ENCODE measurements at places on chromosomes 5 and 9.

- peak; percentile 49 for DNase-seq
Measured at GRCh38 chr5:128674837-128675446, 136.9 kb upstream of the FBN2 start.

- no peak for DNase-seq
Measured at GRCh38 chr5:35741971-35742370, 114.7 kb upstream of the IL7R start.

- no peak for DNase-seq
Measured at GRCh38 chr9:105146677-105147076, 97.8 kb upstream of the SLC44A1 start.

DNA sequence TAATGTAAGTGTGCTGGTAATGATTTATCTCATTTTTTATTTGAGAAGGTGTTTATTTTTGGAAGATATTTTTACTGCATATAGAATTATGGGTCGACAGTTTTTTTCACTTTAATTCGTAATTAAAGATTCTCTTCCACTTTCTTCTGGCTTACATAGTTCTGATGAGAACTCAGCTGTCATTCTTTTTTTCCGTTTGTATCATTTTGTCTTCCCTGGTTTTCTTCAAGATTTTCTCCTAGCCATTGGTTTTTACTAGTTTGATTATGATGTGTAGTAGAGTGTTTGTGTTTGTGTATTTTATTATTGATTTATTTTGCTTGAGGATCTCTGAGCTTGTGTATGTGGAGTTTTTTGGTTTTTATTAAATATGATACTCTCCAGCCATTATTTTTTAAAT, 21.7 kb downstream of the SLF1 start:
- no peak for DNase-seq

GRCh38 chr9:108441726-108442125, 414.1 kb downstream of the ACTL7B start:
- no peak for DNase-seq

DNA sequence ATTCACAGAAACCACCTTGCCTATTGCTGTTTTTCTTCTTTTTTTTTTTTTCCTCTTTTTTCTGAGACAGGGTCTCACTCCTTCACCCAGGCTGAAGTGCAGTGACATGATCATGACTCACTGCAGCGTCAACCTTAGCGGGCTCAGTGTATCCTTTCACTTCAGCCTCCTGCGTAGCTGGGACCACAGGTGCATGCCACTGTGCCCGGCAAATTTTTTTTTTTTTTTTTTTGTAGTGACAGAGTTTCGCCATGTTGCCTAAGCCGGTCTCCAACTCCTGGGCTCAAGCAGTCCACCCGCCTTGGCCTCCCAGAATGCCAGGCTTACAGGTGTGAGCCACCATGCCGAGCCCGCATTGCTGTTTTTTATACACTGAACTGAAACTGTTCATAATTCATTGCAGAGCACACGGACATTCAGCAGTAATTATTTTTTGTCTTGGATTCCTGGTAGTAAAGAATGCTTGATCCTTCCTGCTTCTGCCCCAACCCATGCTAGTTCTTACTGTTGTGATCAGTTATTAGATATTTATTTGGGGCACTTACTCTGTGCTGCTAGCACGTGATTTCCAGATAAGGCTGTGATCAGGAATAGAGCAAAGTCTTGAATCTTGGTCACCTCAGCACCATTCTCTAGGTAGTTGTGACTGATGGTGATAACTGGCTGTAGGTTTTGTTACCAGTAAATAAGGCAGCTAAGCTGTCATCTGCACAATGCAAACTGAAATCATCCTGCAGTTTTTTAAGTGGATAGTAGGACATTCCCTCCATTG, 14.0 kb downstream of the MAP3K1 start:
- DNase-seq: no peak

DNA sequence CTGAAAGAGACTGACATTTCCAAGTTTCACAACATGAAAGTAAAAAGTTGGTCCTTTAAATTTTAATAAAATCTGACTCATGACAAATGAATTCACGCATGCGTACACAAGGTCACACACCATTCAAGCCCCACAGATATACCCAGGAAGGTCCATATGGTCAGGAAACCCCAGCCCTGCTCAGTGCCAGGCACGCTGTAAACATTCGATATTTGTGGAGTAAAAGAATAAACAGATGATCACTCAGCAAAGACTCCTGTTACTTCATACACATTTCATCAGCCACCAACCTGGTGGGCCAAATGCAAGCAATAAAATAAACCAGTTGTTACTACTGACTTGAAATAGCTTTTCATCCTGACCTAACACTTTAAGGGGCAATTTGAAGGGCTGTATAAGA, 158.0 kb upstream of the RETREG1 start:
- no peak for DNase-seq

GRCh38 chr5:8270246-8270645, 401.3 kb downstream of the MTRR start:
- no peak for DNase-seq

DNA sequence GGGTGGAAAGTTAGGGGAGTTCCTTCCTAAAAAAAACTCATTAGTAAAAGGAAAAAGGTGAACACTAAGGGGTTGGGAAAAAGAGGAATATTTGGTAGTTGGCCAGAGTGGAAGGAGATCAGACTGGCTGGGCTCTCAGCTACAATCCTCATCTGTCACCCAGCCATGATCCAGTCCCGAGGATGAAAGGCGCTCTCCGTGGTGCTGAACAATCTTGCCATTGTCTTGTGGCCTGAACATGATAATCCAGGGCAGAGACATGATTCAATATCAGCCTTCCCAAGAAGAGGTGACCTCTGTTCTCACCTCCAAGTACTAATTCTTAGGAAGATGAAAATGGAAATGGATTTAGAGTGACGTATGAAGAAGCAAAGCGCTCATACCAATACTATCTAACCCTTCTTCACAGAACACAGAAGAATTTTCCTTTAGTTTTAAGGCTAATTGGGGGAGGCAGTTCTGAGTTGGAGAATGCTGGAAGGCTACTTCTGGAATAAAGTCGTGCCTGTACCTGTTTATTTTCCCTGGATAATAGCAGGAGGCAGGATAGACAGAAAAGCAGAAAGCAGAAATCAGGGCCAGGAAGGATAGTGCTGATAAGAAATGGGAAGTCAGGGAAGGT, 36.6 kb upstream of the MYORG start:
- DNase-seq: peak; percentile 84

DNA sequence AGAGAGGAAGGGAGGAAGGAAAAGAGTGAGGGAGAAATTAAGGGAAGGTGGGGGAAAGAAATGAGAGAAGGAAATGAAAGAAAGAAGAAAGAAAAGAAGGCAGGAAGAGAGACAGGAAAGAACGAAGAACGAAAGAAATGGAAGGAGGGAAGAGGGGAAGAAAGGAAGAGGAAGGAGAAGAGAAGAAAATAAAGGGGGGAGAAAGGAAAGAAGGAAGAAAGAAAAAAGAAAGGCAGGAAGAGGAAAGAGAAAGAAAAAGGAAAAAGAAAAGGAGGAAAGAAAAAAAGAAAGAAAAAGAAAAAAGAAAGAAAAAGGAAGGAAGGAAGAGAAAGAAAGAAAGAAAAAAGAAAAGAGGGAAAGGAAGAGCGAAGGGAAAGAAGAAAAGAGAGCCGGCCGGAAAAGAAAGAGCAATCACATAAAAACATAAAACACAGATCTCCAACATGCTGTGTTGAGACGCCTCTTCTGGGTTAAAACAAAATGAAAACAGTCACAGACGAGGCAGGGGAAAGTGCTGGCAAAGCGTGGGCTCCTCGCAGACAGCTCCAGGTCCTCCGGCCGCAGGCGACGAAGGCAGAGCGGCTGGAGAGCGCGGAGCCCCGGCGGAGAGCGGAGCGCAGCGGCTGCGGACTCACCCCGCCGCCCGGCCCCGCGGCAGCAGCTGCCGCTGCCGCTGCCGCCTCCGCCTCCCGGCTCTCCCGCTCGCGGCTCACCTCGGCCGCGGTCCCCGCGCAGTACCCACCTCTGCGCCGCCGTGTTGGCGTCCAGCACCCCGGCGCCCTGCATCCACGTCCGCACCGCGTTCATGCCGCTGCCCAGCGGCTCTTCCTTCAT, 896 bp downstream of the EBF1 start:
- DNase-seq: peak; percentile 67

DNA sequence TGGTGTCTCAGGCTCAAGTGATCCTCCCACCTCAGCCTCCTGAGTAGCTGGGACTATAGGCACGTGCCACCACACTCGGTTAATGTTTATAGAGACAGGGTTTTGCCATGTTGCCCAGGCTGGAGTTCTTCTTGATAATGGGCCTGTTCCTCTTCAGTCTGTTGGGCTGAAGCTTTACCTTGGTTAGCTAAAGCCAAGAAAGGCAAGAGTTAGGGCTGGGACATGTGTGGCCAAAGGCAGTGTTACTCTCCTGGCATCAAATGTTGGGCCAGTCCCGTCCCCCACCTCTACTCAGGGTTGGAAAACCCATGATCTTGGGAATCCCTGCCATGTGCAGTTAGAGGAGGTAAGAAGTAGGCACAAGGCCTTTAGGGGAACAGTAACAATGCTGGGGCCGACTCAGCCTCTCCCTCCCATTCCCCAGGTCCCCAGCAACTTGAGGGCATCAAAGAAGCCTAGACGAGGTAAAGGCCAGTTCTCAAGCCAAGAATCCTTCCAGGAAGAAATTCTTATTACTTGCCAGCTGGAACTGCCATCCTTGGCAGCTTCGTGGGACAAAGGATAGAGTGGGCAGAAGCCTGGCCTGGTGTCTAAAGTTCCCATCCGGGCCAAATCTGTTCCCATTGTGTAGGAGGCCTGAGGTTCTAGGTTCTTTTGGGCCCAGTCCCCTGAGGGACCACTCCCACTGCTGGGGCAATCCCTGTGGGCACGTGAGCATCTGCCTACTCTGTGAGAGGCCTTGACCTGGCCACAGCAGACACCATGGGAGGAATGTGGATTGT, 4.5 kb downstream of the EGR1 start:
- DNase-seq: no peak

DNA sequence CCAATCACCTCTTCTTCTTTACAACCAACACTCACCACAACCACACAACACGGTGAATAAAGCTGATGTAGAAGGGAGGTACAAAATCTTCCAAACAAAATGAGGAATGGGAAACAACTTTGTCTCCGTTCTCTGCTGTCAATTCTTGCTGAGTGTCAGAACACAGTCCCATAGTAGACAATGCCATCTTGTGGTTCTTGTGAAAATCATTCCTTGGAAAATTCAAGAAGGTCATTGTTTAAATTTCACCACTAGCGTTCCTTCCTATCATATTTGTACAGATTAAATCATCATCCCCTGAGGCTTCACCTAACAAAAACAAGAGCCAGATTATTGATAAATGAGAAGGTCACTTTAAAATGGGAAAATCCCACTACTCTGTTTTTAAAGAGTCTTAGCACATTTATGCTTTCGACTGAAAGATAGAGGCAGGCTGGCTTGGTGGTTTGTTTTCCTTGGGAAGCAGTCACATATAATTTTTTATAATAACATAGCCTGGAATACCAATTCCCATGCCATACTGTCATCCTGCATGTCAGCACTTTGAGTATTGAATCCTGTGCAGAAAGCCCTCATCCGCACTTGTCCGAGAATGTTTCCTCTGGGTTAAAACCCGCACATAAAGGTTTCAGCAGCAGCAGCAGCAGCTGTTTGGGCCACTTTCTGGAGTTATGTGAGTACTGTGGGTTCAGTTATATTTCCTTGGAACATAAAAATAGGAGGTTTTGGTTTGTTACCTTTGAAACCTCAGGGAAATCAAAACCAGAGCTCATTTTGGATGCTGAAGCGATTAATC, 395.0 kb upstream of the SMARCA2 start:
- DNase-seq: peak; percentile 22

GRCh38 chr9:90097237-90097636, 492.4 kb downstream of the GADD45G start:
- DNase-seq: no peak

- DNase-seq: no peak
Measured at GRCh38 chr5:7793895-7794294, 57.0 kb downstream of the CFAP90 start.

- no peak for DNase-seq
Measured at GRCh38 chr5:310941-311434, 10.5 kb upstream of the AHRR start.

Measured in iPS-NIHi11 (cell line).